Central memory CD4-positive, alpha-beta T cell (primary cell): ENCODE measurements at places on chromosomes 11 and 22.

- DNase-seq: no peak
These were observed 57.9 kb downstream of the GRAMD4 start for GRCh38 chr22:46678003-46678657.

- DNase-seq: no peak
These were observed 11.0 kb downstream of the GLB1L2 start for GRCh38 chr11:134342572-134343340.

DNA sequence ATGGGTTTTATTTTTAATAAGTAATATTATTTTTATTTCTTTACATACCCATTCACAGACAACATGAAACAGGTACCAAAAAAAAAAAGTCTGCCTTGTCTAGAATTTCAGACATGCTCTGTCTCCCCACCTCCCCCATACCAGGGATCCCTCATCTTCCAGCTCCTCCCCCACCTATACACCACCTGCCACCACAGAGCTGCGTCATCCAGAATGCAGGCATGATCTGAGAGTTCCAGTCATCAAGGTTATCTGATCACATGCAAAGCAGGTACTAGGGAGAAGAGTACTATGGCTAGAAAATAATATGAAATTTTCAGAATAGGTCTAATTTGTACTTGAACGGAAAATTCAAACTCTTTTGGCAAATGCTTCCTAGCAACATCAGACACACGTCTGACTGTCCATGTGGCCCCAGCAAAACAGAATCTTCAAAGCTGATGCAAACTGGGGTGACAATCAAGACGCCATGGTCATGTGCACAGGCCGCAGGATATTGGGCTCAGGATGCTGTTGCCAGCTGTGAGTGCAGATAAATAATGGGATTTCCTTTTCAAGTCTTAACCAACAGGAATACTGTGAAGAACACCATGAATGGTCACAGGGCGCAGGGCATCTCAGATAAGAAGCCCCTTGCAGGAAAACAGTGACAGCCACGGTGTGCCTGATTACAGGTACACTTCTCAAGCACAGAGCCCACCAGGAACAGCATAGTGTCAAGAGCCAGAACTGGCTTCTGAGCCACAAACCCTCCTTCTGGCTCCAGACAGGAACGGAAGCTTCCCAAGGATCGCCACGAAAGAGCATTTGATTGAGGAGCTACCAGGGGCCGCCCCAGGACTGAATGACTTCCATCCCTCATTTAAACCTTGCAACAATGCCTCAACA lies 169.5 kb downstream of the EFCAB6 start:
- DNase-seq: no peak

DNA sequence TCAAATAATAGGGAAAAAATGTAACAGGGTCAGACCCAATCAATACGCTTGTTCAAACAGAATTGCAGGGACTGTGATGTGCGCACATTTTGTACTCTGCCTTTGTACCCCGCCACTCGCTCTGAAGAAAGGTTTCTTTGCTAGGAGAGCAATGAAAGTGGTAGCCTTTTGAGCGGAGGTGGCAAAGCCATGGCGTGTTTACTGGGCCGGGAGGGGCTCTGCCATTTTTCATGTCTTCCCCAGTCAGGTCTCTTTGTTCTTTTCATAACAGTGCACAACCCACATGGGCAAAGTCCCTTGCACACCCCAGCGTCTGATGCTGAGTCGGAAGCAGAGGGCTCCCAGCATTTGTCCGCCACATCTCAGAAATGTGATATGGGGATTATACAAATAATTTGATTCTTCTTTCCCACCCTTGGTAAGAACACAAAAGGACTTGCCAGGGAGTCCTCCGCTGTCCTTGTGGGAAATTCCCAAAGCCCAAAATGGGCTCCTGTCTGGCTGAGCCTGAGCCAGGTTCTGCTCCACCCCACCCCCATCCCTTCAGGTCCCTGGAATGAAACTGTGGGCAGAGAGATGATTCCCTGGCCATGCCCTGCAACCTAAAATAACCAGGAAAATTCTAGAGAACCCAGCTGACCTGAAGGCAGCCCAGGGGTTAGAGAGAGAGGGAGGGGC lies 36.6 kb downstream of the C11orf58 start:
- no peak for DNase-seq

GRCh38 chr11:103794262-103794661 lies 242.2 kb upstream of the DDI1 start:
- DNase-seq: no peak

DNA sequence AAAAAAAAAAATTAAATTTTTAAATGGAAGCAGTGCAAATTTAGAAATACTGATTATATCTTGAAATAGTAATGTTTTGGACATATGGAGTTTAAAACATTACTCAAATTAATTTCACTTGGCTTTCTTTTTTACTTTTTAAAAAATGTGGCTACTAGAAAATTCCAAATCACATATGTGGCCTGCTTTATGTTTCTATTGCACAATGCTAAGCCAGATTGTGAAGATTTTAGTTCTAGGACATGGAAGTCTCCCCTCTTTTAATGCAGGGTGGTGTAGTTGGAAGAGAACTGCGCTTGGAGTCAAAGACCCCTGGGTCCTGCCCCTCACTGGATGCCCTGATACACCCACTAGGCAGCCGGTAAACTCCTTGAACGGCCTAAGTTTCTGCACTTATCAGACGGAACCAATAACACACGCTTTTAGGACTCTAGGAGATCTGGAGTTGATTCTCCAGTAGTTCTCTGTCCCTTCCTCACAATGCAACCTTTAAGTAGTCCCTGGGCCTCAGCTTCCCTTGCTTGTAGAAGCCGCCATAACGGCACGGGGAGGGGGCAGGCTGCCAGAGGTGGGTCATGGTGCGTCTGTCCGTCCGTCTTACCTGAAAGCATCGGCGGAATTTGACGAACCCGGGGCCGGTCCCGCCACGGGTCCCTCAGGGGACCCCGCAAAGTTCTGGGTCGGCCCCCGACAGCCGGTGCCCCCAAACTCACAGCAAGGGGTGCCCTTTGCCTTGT lies 505 bp downstream of the FAM227A start:
- DNase-seq: no peak

- no peak for DNase-seq
These were observed 1334.0 kb downstream of the TBC1D22A start for GRCh38 chr22:48096411-48096810.

DNA sequence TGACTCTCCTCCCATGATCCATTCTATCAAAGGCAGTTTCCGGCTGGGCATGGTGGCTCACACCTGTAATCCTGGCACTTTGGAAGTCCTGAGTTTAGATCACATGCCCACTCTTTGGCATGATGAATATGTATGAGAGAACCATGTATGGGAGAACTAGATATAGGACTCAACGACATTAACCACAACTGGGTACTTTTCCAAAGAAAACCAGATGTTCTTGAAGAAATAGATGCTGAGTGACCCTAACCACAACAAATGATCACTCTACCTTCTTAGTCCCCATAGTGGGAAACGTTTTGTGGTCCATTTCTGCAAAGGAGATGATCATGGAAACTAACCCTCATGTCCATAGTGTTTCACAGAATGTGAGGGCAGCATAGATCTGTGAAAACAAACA lies 13.6 kb downstream of the FJX1 start:
- no peak for DNase-seq

- peak; percentile 40 for DNase-seq
These were observed 71.0 kb downstream of the JAM3 start for GRCh38 chr11:134139873-134140331.

- DNase-seq: no peak
These were observed 8.9 kb downstream of the MTMR2 start for GRCh38 chr11:95915051-95915450.

GRCh38 chr11:112226831-112227401 lies 688 bp downstream of the PTS start:
- no peak for DNase-seq

DNA sequence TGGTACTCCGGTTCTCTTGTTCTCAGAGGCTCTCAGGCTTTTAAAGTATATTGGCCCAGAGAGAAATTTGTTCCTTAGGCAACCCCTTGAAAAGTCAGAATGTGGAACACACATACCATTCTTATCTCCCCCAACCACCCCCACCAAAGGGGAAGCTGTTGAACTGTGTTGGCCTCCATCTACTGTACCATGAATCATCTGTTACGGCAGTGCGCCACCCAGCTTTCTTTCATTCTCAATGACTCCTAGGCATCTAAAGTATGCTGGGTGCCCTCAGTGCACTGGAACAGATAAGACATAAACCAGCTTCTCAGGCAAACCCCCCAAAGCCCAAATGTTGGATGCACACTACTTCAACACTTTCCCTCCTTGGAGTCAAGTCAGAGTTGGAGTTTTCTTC lies 696.2 kb upstream of the TENM4 start:
- DNase-seq: no peak

DNA sequence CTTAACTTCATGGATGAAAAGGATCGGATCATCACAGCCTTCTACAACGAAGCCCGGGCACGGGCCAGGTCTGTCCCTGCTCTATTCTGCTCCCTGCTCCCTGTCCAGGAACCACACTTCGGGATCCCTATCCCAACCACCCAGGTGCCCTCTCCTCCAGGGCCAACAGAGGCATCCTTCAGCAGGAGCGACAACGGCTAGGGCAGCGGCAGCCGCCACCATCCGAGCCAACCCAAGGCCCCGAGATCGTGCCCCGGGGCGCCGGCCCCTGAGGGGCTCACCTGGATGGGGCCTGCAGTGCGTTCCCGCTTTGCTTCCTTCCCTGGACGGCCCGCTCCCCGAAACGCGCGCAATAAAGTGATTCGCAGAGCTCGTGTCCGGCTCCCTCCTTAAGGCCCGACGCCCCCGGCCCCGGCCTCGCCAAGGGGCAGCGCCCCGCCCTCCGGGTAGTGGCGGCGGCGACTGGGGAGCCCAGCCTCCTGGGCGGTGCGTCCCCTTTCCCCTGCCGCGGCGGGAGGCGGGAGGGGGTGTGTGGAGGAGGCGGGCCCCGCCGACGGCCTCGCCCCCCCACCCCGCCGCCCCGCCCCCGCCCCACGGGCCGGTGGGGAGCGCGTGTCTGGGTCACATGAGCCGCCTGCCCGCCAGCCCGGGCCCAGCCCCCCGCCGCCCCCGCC lies at the start of gene VEGFB:
VEGFB (plus strand) TSS at position 672 of the 674 bp plus-strand sequence. CDS start 250 bp downstream, outside the sequence.
- DNase-seq: peak; percentile 67

DNA sequence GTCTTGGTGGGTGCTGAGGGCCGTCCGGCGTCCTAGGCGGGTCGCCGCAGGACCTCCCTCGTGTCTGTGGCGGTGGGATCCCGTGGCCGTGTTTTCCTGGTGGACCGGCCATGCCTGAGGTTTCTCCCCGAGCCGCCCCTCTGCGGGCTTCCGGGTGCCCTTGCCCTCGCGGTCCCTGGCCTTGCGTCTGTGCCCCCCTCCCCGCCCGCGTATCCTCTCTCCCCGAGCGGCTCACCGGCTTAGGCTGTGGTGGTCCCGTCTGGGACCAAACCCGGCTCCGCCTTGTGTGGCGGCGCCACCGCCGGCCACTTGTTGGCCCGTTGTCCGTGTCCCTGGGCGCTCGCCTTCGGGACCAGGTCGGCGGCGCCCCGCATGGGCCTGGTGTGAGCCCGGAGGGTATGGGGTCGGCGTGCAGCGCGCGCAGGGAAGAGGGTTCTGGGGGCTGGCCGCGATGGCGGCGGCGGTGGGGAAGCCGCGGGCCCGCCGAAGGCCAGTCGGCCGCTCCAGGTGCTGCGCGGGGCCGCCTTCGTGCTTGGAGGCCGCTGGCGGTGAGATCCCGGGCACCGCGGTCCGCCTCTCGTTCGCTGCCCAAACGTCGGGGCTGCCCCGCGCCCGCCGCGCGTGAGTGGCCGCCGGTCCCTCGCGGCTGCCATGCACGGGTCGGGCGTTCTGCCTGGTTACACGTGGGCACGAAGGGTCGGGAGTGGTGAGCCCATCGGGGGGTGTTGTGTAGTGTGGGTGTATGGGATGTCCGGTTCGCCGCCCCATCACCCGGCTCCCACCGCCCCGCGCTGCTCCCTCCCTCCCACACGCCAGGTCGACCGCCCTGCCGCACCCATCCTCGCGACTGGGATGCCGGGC lies 3899.1 kb upstream of the OR11H1 start:
- DNase-seq: no peak

- DNase-seq: no peak
These were observed 14.0 kb downstream of the RSPH14 start for GRCh38 chr22:23127788-23128187.

DNA sequence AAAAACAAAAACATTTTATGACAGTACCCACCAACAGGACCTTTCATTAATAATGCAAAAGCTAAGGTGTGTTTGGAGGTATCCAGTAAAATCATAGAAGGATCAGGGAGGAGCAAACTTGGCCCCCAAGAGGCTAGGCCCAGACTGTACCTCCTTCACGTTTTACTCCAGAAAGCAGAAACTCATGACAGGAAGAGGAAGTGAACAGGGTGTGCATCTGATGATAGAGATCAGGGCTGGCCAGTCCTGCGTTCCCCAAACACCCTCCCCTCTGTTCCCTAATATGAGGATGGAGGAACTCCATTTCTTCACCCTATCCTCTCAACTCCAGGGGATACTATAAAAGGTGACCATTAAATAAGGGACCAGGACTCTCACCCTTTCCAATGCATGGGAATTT lies 10.2 kb upstream of the MS4A12 start:
- DNase-seq: no peak

- no peak for DNase-seq
These were observed 194.2 kb upstream of the DDI1 start for GRCh38 chr11:103842191-103842590.

DNA sequence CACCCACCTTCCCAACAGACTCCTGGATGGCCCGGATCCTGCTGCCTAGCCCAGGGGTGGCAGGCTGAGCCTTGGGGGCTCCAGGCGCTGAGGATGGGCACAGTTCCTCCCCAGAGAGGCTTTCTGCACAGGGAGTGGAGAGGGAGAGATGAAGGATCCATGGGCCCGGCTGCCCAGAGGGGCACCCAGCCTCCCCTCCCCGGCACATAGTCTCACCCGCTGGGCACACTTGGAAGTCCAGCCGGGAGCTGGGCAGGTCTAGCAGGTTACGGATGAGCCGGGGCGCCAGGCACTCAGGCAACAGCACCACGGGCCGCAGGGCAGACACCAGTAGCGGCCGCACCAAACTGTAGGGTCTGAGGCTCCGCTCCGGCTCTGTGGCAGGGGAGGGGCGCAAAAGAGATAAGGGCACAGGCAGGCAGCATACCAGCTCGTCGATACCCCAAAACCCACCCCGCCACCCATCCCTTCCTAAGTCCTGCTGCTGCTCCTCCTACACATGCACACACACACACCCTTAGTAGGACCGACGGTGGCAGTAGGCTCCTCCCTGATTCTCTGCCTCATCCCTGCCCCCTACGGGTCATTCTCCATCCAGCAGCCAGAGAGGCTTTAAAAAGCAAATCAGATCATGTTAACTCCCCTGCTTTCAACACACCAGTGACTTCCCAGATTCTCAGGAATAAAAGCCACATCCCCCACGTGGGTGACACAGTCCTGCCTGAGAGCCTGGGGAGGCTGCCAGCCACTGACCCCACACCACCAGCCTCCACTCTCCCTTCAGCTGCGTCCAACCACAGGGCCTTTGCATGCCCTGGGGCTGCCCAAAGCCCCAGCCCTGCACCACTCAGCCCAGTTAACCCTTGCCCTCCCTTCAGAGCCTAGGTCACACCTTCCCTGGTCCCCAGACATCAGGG lies 6.5 kb upstream of the MFNG start:
- peak; percentile 46 for DNase-seq

DNA sequence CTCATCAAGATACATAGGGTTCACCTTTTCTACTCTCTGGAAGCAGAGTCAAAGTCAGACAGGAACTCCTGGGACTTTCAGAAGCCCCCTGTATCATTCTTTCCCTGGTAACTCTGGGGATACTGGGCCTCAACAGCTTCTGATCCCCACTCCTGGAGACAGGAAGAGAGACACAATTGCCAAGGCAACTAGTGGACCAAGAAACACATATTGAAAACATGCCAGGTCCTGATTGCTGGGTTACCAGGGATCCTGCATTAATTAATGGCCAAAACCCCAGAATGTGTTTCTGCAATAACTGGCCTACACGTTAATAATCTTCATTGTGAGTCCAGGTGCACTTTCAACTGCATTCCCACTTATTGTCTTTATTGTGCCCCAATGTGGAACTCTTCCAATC lies 260.8 kb upstream of the POU2AF2 start:
- DNase-seq: no peak
